H7 (cell line): ENCODE measurements at places on chromosomes 1 and 21. TPM values are rescaled to one million over a fixed set of nuclear protein-coding genes. Genes with fewer than 3 reads are reported as not detected.

Gene PPP1R8
- total RNA-seq: 83.0 and 95.3 TPM in 2 replicates

- DNase-seq: peak; percentile 67
Measured at GRCh38 chr1:1440262-1441001, 4.9 kb downstream of the VWA1 start.

Gene SV2A
- 40.3 and 42.3 TPM in 2 replicates for total RNA-seq

Gene HAPLN2
- total RNA-seq: 0.73 and 1.3 TPM in 2 replicates

- no peak for DNase-seq
Measured at GRCh38 chr1:203931953-203932352, 70.6 kb downstream of the SNRPE start.

- DNase-seq: no peak
Measured at GRCh38 chr1:25063591-25064416, 133.7 kb upstream of the RUNX3 start.

DNA sequence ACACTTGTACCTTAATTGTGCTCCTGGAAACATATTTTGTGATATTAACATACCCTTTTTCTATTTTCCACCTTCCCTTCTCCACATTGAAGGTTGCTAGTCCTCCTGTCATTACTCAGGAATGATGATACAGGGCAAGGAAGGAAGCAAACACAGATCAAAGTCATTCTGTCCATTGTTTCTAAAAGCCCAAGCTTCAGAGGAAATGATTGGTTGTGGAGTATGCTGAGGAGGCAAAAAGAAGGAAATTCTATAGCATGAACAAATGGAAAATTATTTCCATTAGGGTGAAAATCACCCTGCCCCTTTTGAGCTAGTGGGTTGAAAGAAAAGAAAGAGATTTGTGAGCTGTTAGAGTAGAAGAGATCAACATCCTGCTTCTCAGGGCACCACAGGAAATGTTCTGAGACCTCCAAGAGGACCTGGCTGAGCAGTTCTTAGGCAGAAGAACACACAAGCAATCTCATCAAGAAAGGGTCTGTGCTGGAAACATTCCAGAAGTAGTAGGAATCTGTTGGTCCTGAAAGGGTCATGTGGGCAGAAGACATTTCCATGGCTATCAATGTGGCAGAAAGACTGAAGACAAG, 29.0 kb upstream of the PRRX1 start:
- DNase-seq: no peak

- DNase-seq: no peak
Measured at GRCh38 chr1:77986810-77987209, 7.9 kb upstream of the FUBP1 start.

Gene GLIS1
- 0.04 and 0.42 TPM in 2 replicates for total RNA-seq

Gene SEC16B
- 0.87 and 2.2 TPM in 2 replicates for total RNA-seq

- DNase-seq: no peak
Measured at GRCh38 chr21:16117851-16118590, 388.2 kb downstream of the USP25 start.

- no peak for DNase-seq
Measured at GRCh38 chr1:160397651-160398050, 2.7 kb upstream of the VANGL2 start.

- no peak for DNase-seq
Measured at GRCh38 chr1:87299661-87300060, 29.0 kb upstream of the LMO4 start.

Gene CYP4A22
- not detected in 2 replicates for total RNA-seq

Gene KRTAP7-1
- total RNA-seq: not detected in 2 replicates

- DNase-seq: peak; percentile 30
Measured at GRCh38 chr21:36730291-36731281, 31.7 kb downstream of the SIM2 start.

Gene SLX9
- total RNA-seq: 30.3 and 35.0 TPM in 2 replicates

Gene ANGPTL3
- 0.04 TPM in 1 of 2 replicates, not detected in the other for total RNA-seq

- no peak for DNase-seq
Measured at GRCh38 chr21:27076025-27076424, 109.1 kb upstream of the ADAMTS5 start.

Gene WNT2B
- total RNA-seq: 0.14 and 0.22 TPM in 2 replicates

GRCh38 chr1:219927956-219928790, at the start of gene SLC30A10:
Gene SLC30A10, minus strand, starts transcription at chr1:219928557. Its CDS starts 117 bp downstream, at chr1:219928440.
- DNase-seq: peak; percentile 81

Gene MROH9
- total RNA-seq: not detected in 2 replicates

- DNase-seq: peak; percentile 72
Measured at GRCh38 chr1:215082532-215083382, at the start of gene KCNK2. Gene KCNK2, plus strand, starts transcription at chr1:215082737. Its CDS starts 649 bp downstream, at chr1:215083386.

DNA sequence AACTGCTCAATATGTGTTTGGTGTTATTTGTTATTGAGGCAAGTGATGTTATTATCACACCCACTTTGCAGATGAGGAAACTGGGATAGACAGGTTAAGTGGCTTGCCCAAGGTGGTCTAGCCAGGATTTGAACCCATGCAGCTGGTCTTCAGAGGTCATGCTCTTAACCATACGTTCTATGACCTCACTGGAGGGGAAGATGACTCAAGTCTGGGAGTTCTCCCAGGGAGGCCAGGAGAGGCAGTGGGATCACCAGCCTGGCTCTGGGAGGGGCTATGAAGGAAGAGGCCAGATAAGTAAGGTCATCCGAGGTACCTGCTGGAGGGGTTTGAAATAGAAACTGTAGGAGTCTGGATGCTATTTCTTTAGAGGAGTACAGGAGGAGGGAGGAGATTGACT, 95.3 kb downstream of the NAV1 start:
- DNase-seq: no peak

- peak; percentile 75 for DNase-seq
Measured at GRCh38 chr1:27403065-27403726, 10.8 kb downstream of the GPR3 start.

- DNase-seq: no peak
Measured at GRCh38 chr1:23283667-23284602, 60.1 kb downstream of the HNRNPR start.

- DNase-seq: no peak
Measured at GRCh38 chr1:200359610-200360163, 50.1 kb downstream of the ZNF281 start.

DNA sequence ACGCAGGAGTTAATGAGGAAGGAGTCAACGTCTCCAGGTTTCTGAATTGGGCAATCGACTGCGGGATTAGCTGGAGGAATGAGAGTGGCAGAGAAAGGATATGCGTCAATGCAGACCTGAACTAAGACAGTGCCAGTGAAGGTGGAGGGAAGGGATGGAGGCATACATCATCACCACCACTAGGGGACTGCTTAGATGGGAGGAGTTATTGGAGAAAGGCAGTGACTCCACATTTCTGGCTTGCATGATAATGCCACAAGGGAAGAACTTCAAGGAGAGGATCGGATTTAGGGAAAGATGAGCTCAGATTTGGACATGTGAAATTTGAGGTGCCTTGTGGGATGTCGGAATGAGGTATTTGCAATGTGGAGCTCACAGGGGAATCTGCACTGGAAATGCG, 17.5 kb downstream of the VASH2 start:
- DNase-seq: peak; percentile 86

Gene CLIC6
- total RNA-seq: 0.59 and 0.78 TPM in 2 replicates

- no peak for DNase-seq
Measured at GRCh38 chr1:2326524-2326923, 64.8 kb downstream of the MORN1 start.

GRCh38 chr1:44217809-44218410, 4.6 kb downstream of the DMAP1 start:
- DNase-seq: peak; percentile 86

Gene AMY1A
- total RNA-seq: not detected in 2 replicates

- no peak for DNase-seq
Measured at GRCh38 chr21:43867948-43868347, 2.9 kb downstream of the AGPAT3 start.
